Naive thymus-derived CD8-positive, alpha-beta T cell (primary cell): ENCODE measurements at places on chromosomes 7 and 10. TPM values are rescaled to one million over a fixed set of nuclear protein-coding genes. Genes with fewer than 3 reads are reported as not detected.

The CNNM1 gene
- total RNA-seq = 0.49 TPM

The DUS4L gene
- total RNA-seq = 14.1 TPM

The SUV39H2 gene
- total RNA-seq = 4.4 TPM

The CPED1 gene
- not detected for total RNA-seq

The PRKCQ gene
- 59.3 TPM for total RNA-seq

The VSTM4 gene
- total RNA-seq = not detected

The LRRC18 gene
- not detected for total RNA-seq

The JAZF1 gene
- total RNA-seq = 3.6 TPM

The TCAF2 gene
- 15.4 TPM for total RNA-seq

The RTKN2 gene
- 0.44 TPM for total RNA-seq

The RAPGEF5 gene
- total RNA-seq = not detected

The SPAG6 gene
- not detected for total RNA-seq

The ZDHHC16 gene
- 28.1 TPM for total RNA-seq

The GPR26 gene
- not detected for total RNA-seq

The AMZ1 gene
- total RNA-seq = not detected

The NKX2-3 gene
- total RNA-seq = not detected

GRCh38 chr7:125032943-125033342 lies 103.3 kb upstream of the POT1 start:
- DNase-seq = no peak

GRCh38 chr10:61157182-61157581 lies 213.2 kb upstream of the RHOBTB1 start:
- DNase-seq = no peak

DNA sequence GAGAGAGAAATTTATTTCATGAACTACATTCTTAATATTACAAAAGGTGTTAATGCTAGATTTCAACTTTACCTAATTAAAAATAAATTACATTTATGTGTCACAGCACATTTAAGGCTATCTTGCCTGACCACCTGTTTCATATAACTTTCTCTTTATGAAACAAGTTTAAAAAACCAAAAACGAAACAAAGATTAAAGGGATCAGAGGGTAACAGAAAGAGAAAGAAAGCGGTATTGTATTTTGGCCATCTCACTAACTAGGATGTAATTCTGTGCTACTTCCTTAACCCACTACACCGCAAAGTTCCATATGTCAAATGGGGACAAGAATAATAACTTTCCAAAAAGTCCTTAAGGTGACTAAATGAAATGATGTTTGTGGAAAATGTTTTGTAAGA lies 6.3 kb upstream of the RHOBTB1 start:
- DNase-seq = no peak

DNA sequence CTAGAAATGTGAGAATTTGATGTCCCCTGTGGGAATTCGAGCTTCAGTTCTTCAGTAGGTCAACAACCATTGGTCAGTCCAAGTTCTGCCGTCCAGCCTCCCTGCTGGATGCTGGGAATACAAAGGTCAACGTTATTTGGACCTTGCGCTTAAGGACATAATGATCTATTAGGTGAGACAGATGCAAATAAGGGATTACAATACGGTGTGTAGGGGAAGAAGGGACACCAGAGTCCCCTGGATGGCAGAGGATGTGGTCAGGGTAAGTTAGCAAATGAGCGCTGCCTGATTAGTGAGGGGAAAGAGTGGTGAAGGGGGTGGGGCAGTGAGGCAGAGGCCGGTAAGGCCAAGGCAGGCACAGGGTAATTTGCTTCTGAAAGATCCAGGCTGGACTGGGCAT lies 16.2 kb downstream of the CCNY start:
- no peak for DNase-seq

DNA sequence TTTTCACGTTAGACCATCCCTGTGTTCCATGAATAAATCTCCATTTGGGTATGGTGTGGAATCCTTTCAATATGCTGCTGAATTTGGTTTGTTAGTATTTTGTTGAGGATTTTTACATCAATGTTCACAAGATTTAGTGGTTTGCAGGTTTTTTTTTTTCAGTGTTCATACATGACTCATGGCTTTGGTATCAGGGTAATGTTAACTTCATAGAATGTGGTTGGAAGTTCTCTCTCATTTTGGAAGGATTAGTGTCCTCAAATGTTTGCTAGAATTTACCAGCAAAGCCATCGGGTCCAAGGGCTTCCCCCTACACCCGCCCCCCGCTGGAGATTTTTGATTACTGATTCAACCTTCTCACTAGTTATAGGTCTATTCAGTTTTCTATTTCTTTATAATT lies 398.0 kb downstream of the NXPH1 start:
- DNase-seq = no peak

DNA sequence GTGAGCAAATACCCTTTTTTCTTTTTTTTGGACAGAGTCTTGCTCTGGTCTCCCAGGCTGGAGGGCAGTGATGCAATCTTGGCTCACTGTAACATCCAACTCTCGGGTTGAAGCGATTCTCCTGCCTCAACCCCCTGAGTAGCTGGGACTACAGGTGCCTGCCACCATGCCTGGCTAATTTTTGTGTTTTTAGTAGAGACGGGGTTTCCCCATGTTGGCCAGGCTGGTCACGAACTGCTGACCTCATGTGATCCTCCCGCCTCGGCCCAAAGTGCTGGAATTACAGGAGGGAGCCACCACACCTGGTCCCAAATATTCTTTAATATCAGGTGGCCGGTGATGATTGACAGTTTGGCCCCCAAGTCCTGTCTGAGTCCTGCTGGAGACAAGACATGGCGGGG lies 6.6 kb downstream of the LAT2 start:
- no peak for DNase-seq

DNA sequence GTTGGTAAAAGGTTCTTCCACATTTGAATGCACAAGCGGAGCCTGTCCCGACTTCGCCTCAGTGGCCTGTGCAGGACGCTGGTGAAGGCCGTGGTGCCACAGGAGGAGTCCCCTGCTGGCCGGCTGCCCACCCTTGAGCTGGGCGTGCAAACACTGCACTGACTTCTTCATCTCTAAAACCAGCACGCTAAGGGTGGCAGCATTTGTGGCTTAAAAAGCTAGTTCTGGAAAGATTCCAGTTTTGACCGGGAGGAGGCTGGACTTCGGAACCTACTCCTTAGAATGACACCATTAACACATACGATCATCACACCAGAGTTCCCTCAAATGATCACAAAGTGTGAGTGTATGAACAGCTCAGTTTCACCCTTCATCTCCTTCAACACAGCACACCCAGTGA lies 102.4 kb downstream of the SMURF1 start:
- no peak for DNase-seq

- no peak for DNase-seq
These were observed 1104.5 kb upstream of the PHF14 start for GRCh38 chr7:9869151-9869550.

GRCh38 chr10:29443745-29444523 lies 155.1 kb downstream of the LYZL1 start:
- no peak for DNase-seq

DNA sequence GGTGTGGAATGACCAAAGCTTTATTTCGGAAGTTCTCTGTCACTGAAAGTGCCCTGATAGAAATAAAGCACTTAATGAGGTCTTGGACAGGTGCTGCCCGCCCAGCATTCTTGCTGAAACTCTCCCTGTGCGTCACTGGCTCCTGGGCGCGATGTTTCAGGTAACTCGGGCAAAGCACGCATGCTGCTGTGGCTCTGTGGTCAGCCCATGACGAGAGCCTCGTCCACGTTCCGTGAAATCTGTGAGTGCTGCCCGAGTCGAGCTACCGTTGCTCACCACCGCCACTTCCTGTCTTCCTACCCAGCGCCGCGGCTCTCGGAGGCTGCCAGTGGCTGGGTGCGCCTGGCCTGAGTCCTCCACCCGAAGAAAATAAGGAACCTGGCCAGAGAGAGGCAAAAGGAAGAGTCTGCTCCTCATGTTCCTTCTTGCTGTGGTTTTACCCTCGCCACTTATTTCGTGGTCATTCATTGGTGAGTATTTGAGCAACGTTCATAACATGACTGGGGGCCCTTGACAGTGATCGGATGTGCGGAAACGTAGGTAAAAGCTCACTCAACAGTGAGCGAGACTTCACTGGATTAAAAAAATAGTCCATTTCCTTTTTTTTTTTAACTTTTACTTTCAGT lies 95.5 kb downstream of the MAP3K8 start:
- peak; percentile 86 for DNase-seq

GRCh38 chr7:12146813-12147212 lies 64.3 kb upstream of the TMEM106B start:
- DNase-seq = peak; percentile 33

- DNase-seq = no peak
These were observed 280.8 kb upstream of the CDC14C start for GRCh38 chr7:48643431-48644013.

DNA sequence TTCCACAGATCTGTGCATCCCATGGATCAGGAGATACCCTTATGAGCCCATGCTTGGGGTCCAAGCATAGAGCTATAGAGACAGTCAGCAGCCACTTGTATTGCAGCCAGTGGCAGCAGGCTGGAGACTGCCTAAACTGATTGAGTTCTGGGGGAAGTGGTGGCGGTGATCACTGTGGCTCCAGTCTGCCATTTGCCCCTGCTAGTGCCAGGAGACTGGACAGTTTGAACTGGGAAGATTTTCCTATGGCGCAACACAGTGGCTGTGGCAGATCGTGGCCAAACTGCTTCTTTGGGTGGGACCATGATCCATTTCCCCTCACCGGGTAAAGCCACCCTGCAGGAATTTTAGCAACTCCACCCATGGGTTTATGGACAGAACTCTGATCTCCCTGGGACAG lies 679.7 kb upstream of the SEMA3D start:
- no peak for DNase-seq

GRCh38 chr10:29397221-29397620 lies 108.4 kb downstream of the LYZL1 start:
- DNase-seq = no peak

- no peak for DNase-seq
These were observed 19.3 kb downstream of the IL15RA start for GRCh38 chr10:5958077-5958476.

DNA sequence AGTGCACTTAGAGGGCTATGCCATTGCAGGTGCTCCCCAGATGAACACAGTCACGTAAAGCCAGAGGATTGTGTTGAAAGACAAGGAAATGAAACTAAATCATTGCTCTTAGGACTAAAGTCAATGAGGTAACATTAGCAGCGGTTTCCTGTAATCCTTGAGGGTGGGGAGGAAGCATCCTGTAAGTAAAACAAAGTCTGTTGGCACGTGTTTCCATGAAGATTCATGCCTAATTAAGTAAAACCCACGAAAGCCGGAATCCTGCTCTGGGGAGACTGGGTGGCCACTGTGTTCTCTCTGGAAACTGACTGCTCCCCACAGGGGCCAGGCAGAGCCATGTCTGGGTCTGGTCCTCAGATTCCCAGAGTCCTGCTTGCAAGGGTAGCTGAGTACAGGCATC lies 18.3 kb downstream of the STEAP1B start:
- DNase-seq = no peak

DNA sequence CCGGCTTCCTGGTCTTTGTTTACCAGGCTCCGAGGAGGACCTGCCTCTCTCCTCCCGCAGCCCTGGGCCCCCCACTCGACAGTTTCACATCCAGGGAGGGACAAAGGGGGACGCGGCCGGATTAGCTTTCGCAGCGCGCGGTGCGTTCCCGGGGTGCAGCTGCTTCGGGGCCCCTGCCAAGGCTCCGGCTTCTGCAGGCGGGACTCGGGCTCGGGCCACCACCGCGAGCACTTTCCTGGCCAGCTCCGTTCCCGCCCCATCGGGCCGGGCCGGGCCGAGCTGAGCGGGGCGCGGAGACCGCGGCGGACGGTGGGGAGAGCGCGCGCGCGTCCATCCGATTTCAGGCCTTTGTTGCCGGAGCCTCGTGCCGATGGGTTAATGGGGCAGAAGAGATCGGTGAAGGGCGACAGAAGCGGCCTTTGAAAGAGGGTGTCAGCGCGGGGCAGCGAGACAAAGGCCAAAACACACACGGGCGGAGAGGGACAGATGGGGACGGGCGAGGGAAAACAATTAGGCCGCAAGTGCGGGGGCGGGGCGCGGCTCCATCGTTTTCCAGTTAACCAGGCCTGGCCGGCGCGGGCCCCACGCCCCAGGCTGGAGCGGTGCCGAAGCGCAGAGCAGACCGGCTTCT lies 8.5 kb upstream of the UNCX start:
- DNase-seq = no peak

- DNase-seq = peak; percentile 24
These were observed 164.3 kb downstream of the BTAF1 start for GRCh38 chr10:92087750-92088395.

GRCh38 chr7:145797507-145797906 lies 319.1 kb upstream of the CNTNAP2 start:
- no peak for DNase-seq

GRCh38 chr10:130363899-130364445 lies 227.8 kb downstream of the GLRX3 start:
- DNase-seq = no peak

DNA sequence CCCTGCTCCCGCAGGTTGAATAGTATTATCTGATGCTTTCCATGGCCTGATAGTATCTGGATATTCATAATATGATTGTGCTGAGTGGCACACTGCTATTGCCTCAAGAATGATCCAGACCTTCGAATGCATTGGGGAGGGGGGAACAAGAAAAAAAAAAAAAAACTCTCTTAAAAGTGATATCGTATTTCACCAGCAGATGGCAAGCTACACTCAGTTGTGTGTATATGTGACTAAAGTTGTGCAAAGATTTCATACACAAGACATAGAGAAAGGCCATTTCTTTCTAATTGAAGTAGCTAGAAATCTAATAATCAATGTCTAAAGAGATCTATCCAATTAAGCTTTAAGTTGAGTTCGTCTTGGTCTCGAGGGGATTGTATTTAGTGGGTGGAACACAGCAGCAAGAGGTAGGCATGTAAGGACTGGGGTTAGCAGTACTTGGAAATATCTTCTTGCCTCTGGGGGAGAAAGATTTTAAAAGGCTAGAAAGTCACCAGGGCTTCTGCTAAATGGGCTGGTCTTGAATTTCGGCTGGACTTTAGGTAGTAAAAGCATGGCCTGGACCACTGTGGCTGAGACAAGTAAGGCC lies 15.3 kb downstream of the SFRP4 start:
- DNase-seq = no peak

GRCh38 chr7:104820836-104821535 lies 193.0 kb upstream of the KMT2E start:
- DNase-seq = no peak

DNA sequence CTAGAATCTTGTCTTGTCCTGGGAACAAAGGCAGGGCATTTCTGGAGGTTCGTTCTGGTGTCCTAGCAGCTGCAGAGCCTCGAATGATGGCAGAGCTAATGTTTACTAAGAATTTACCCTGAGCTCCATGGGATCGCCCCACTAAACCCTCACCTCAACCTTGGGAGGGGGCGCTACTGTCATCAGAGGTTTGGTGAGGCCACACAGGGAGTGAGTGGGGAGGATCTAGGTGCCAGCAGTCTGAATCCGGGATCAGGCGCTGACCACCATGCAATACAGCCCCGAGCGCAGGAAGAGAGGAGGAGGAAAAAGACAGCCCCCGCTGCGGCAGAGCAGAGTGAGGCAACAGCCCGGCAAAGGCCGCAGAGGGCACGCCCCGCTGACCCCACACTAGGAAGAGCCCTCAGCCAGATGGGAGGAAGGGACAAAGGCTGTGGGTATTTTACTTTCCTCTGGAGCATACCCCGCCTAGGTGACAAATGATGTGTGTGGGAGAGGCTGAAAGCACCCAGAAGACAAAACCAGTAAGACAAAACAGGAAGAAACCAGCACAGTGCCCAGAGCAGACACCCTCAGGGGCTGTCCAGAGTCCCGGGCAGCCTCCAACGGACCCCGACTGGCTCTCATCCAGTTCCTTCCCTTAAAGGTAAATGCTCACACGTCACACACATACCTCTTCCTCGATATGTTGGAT lies 103.5 kb downstream of the FAM53B start:
- no peak for DNase-seq

GRCh38 chr7:96663457-96663856 lies 46.2 kb downstream of the SEM1 start:
- DNase-seq = no peak
